Psoas muscle (tissue), 8 donors: ENCODE measurements at places on chromosomes 2 and 18.

- DNase-seq, result no peak
Measured at GRCh38 chr2:45497355-45497754, 113.7 kb downstream of the SRBD1 start.

- DNase-seq, result peak; percentile 22
Measured at GRCh38 chr2:98573426-98573825, 34.9 kb downstream of the COA5 start.

DNA sequence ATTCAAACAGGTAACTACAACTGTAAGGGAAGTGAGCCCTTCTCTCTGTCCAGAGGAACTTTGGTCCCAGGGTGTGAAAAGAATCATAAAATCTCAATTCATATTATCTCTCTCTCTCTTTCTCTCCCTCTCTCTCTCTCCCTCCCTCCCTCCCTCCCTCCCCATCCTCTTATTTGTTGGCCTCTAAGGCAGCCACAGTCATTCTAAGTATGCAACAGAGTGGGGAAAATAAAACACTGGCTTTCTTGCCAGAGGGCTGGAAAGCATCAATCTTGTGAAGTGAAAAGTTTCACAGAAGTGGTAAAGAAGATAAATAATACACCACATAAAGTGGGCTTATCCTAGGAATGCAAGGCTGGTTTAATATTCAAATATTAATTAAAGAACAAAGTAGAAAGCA, 95.6 kb upstream of the KCNH7 start:
- no peak for DNase-seq

- DNase-seq, result no peak
Measured at GRCh38 chr18:48836231-48836805, 114.4 kb downstream of the SMAD7 start.

DNA sequence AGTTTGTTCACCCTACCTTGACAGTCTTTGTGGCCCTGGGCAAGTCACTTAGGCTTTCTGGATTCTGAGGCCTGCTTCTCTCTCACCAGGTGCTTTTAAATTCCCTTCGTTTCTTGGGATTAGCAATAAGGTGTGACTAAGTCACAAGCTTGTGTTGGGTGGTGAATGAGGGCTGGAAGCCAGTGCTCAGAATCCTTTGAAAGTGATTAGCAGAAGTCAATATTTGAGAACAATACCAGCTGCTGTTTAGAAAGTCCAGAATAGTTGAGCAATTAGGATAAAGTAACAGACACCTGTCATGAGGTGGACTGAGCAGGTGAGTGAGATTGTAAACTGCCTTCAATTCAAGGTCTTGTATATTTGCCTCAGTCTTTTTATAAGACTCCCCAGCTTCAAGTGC, 19.3 kb upstream of the MGAT5 start:
- no peak for DNase-seq

DNA sequence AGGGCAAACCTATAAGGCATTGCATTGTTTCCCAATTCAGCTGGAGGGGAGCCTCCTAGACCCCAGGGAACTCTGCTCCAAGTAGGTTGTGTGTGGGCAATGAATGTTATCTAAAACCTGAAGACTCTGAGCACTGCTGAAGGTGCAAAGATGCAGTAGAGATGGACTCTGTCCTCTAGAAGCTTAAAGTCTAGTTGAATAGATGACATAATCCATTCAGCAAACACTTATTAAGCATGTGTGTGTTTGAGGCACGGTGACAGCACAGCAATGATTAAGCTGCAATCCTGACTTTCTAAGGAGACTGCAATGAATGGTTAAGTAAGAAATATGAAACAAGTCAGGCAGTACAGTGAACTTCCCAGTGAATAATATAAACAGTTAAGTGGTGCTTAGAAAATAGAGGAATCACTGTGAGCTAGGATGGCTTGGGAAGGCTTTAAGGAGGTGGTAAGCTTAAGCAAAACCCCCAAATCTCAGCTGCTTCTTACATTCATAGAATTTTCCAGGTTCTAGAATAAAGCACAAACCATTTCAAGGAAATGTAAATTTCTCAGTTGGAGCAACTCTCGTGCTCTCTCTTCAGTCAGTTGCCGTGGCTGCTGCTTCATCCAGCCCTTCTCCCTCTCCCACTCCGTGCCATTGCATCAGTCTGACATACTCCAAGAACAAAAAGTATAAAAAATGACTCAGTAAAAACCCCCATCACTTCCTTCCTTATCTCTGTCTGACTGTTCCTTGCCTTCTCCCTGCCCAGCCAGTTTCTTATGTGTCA, 19.1 kb downstream of the MXD1 start:
- no peak for DNase-seq

DNA sequence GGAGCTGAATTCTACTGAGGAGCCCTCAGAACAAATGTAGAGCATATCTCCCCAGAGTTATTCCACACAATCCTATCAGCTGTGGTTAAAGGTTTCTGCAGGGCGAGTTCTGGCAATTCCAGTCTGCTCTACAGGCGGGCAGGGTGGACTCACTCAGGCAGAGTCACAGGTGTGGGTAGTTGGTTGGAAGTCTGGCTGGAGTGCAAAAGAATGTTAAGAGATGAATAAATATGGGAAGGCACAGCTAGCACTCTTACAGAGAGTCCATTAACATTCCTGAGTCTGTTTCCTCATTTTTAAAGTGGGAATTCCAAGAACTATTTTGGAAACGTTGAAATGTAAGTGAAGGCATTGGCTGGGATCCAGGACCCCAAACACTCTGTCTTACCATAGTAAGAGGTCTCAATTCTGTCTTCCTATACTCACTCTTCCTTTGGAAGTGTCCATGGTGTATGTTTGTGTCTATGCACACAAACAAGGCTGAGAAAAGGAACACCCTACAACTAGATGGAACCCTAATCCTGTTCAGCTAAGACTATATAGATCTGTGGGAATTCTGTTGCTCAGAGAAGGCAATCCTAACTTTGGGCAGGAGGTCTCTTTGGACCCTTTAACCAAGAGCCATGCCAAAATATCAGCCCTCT, 63.3 kb upstream of the AQP4 start:
- no peak for DNase-seq

DNA sequence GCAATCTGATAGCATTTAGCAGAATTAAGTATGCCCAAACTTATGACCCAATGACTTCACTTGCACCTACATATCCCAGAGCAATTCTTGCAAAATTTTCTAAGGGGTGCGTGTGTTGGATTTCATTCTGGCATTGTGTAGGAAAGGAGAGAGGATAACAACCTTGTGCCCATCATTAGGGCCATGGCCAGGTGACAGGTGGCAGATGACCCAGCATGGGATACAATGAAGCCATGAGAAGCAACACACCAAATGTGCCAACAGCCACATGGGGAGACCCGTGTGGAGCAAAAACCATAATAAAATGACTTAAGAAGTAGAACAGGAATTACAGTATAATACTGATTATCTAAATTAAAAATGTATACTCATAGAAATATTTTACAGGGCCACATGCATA, 166.9 kb upstream of the EPB41L3 start:
- DNase-seq, result no peak
